ENCODE measurements at places on chromosomes 2 and 18.

DNA sequence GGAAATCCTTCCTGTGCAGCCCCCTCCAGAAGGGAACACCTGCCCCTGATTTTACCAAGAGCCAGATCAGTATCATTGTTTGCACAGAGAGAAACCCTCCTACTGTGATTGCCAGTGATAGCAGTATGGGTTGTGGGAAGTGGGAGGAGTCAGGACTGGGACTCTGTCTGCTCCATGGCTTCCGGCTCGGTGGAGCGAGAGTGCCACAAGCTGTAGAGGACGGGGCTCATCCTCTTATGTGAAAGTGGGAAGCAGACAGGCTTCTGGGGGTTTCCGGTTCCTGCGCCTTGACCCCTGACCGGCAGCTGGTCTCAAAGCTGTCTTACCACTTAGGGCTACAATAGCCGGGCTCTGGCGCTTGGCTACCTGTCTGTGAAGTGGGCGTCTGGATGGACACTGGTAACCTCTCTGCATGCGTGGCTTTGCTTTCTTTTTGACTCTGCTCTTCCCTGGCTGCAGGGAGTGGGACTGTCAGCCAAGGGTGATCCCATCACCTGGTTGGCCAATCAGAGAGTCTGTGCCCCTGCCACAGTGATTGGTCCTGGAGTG lies 79.7 kb downstream of the BCL2L11 start:
- DNase-seq = peak; percentile 60

DNA sequence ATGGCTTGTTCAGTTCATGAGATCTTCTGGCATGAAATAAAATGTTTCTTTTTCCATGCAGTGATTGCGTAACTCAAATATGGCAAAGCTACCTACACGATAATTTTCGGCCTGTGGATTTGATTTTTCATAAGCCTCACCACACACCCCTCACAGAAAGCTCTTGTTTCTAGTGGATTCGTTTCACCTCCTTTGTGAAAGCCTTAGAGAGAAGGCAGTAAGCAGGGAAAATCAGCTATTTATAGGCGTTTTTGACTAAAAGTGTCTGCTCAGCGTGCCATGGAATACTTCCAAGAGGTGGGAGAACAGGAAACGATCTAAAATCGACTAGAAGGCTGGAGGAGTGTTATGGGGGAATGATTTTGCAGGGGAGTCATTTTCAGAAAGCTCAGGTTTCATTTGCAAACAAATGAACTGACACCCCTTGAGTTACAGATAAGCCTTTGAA lies 417.9 kb downstream of the TGIF1 start:
- DNase-seq = no peak

- no peak for DNase-seq
Observed at GRCh38 chr2:61534926-61535325, 3.2 kb downstream of the XPO1 start.

- DNase-seq = no peak
Observed at GRCh38 chr2:3261511-3261910, 116.1 kb downstream of the EIPR1 start.

GRCh38 chr2:55013936-55014335 lies 36.3 kb downstream of the RTN4 start:
- no peak for DNase-seq

- DNase-seq = no peak
Observed at GRCh38 chr2:218047536-218048225, 21.4 kb upstream of the RUFY4 start.

DNA sequence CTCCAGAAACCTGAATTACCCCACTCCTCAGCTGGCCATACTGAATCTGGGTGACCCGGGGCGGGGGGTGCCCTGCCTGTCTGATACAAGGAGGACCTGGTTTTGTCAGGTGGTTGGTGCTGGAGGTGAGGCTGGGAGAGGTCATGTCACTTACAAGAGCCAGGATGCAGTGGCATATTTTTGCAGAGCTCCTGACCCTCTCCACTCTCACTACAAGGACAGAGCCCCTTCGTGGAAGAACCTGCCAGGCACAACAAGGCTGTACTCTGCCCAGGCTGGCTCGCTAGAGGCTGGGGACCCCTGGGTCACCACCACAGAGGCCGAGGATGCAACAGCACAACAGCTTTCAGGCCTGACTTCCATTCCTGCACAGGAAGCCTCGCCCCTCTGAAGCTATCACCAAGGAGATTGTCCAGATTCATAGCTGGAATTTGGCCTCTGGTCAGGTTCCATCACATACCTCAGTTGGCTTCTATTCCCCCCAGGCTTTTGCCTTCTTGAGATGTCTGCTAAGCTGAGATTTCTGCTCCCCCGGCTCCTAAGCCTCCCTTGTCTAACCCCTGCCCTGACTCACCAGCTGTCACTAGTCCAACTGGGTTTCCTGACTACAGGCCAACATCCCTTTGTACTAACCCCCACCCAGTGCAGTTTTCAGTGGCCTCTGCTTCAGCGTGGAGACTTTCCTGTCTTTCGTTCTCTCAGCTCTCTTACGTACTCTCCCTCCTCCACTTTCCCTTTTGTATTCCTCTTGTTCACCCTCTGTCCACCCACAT lies 132.5 kb upstream of the EPAS1 start:
- DNase-seq = peak; percentile 63

GRCh38 chr2:227031379-227031778 lies 132.6 kb downstream of the COL4A4 start:
- DNase-seq = no peak

- DNase-seq = no peak
Observed at GRCh38 chr2:197311421-197312033, 947 bp upstream of the ANKRD44 start.

DNA sequence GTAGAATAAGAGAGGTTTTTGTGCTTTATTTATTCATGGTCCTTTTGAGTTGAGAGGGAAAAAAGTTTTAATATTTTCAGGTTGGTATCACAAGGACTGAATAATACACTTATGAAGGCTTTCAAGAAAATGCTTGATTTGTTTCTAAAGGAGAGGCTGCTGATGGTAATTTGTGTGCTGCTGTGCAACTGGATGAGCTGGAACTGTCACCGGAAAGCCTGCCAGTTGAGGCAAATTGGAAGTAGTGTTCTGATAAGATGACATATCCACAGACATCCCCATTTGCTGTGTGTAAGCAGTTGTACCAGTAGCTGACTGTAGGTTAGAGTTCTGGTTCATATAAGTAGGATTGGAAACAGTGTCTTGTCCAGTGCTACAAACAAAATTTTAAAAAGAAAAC lies 21.6 kb upstream of the CACNB4 start:
- no peak for DNase-seq

DNA sequence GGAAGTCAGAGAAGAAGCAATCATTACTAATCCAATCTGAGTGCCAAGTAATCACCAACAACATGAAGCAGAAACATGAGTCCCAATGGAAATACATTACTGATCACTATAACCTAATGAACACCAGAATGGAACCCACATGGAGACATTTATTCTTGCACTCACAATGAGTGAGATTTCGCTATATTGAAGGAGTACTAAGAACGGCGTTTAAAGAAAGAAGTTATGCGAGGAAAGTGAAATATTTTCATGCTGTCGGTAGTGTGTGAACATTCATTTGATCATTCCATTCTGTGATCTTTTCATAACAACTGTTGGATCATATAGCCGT lies 181.1 kb downstream of the IRS1 start:
- DNase-seq = no peak

DNA sequence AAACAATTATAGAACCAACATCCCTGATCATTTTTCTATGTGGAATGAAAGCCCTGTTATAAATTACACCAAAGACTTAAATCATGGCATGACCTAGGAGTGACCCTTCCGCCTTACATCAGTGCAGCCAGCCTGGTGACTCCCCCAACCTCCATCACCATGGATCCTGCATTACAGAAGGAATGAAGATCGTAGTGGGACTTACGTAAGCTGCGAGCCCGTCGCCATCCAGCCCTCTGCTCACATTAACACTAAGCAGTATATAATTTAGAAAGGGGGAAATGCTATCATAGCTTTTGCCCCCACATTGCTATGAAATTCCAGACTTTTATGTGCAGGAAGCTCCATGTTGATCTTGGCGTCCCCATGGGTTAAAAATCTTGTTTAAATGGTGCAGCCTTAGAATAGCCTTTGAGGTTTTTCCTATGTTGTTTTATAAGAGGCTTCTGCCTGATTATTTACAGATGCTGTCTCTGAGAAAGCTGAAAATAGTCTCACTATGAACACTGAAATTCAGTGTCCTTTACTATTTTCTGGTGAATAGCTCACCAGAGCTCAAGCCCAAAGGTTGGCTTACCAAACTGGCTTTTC lies 76.3 kb downstream of the COLEC12 start:
- no peak for DNase-seq

DNA sequence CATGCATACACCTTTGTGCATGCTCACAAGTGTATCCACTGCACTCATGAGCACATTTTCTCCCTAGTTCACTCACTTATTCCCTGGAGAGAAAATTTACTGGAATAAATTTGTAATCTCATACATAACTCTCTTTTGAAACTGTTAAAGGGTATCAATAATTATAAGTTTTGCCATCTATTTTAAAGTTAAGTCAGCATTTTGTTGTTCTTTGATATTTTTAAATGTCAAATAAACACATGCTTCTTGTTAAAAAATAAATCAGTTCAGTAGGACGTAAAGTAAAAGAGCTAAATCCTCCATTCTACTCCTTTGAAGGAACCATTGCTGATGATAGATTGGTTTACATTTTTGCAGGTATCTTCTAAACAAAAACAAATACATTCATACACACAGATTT lies 522.1 kb downstream of the NR4A2 start:
- DNase-seq = no peak

- no peak for DNase-seq
Observed at GRCh38 chr2:180662941-180663471, 317.4 kb upstream of the UBE2E3 start.

DNA sequence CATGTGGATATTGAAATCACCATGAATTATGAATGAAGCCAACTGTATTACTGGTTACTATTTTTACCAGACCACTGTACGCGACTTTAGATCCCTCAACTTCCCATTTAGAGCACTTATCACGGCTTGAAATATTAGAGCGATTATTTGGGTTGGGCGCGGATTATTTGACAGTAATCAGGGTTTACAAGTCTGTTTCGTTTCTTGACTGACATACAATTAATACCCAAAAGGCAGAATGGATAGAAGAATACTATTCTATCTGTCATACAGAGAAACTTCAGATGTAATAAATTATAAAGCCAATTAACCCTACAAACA lies 496 bp upstream of the NAPG start:
- no peak for DNase-seq

- DNase-seq = no peak
Observed at GRCh38 chr2:128197059-128197458, 106.1 kb downstream of the UGGT1 start.

All from SJCRH30 (cell line).